ENCODE measurements at places on chromosomes 5 and 9. TPM values are rescaled to one million over a fixed set of nuclear protein-coding genes. Genes with fewer than 3 reads are reported as not detected.

SPATA31A3 gene
- total RNA-seq: not detected

GABRA6 gene
- total RNA-seq: not detected

ADAMTS2 gene
- 45.5 TPM for total RNA-seq

HTR1A gene
- 0.20 TPM for total RNA-seq

TEK gene
- 76.1 TPM for total RNA-seq

GRCh38 chr9:38137342-38137741 lies 68.3 kb upstream of the SHB start:
- no peaks in the 10 kb centered on the region for H3K4me1 ChIP-seq
- H3K36me3 ChIP-seq: no peaks in the 10 kb centered on the region
- no peaks in the 10 kb centered on the region for H3K27me3 ChIP-seq
- no peak for DNase-seq
- no peak overlapping the region for H3K4me3 ChIP-seq

DNA sequence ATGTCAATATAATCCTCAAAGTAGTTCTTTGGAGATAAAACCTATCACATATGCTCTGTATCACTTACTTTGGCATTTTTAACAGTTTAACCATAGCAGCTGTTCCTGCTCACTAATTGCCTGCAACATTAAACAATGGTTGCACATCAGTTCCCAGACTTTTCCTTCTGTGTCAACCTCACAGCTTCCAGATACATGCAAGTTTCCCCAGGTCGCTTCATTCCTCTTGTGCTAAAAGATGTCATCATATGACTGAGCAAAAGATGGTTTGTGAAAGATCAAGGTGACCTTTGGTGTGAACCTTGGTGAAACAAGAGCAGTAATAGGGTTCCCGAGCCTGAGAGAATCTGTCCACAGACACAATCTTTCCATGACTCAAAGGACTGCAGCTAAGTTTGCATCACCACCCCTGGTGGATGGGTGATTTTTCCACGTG lies 500.4 kb upstream of the PAPPA start:
- no peaks in the 10 kb centered on the region for H3K27me3 ChIP-seq
- H3K36me3 ChIP-seq: no peaks in the 10 kb centered on the region
- no peak overlapping the region for H3K4me3 ChIP-seq
- no peak overlapping the region for H3K27ac ChIP-seq

DNA sequence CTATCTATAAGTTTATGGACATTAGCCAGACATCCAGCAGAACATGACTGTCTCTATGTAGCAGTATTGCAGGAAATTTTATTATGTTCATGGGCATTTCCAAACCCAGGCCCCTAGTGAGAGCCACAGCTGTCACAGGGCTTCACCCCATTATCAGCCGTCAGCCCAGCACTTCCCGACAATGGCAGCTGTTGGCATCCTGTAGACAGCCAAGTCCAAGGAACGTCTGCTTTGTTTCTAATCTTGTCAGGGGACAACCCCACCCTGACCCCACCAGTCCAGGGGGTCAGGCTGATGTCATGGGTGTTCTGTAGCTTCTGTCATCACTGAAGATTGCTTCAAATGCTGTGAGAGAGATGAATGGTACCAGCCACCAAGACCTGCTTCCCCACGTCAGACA lies 565.3 kb upstream of the BRINP1 start:
- no peak overlapping the region for H3K27ac ChIP-seq
- no peak overlapping the region for H3K4me3 ChIP-seq
- H3K36me3 ChIP-seq: no peaks in the 10 kb centered on the region
- no peaks in the 10 kb centered on the region for H3K4me1 ChIP-seq
- H3K27me3 ChIP-seq: no peaks in the 10 kb centered on the region
- DNase-seq: no peak

DNA sequence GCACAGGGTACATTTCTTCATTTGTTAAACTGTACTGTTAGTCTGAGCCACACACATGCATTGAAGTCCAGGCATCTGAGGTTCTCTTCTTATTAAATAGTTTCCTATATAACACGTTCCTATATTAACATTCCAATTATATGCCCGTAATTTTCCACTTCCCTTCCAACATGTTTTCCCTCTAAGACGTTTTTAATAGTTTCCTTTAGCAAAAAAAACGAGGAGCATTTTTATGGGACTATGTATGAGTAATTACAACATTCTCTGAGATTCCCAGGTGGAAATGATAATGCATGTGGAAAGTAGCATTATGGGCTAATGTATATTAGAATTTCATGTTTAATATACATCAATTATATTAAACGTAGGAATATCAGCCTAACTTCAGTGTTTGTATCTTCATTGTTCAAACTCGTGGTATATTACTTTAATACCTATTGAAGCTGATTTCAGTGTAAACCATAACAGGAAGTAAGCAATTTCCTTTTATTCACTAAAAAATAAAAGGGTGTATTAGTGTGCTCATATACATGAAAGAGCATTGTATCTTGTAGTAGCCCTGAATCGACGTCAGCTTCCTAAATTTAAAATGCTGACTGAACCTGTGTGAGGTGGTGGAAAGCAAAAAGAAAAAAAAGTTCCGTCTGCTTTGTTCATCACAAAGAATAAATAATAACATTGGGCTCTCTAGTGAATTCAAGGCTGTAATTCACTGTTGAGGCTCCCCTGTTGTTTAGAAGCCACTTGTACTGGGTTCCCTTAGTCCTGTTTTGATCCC lies 11.3 kb downstream of the SMARCA2 start:
- H3K4me3 ChIP-seq: no peak overlapping the region
- H3K4me1 ChIP-seq: peaks cover 48% of the 10 kb centered on the region
- peak; percentile 24 for DNase-seq
- H3K27ac ChIP-seq: peak overlapping the region; percentile 35
- no peaks in the 10 kb centered on the region for H3K27me3 ChIP-seq

GRCh38 chr5:161548487-161549094 lies 2.1 kb upstream of the GABRB2 start:
- H3K27ac ChIP-seq: no peak overlapping the region
- H3K4me1 ChIP-seq: peaks cover 3% of the 10 kb centered on the region
- peak overlapping the region; percentile 15 for H3K4me3 ChIP-seq
- DNase-seq: peak; percentile 6
- no peaks in the 10 kb centered on the region for H3K27me3 ChIP-seq

DNA sequence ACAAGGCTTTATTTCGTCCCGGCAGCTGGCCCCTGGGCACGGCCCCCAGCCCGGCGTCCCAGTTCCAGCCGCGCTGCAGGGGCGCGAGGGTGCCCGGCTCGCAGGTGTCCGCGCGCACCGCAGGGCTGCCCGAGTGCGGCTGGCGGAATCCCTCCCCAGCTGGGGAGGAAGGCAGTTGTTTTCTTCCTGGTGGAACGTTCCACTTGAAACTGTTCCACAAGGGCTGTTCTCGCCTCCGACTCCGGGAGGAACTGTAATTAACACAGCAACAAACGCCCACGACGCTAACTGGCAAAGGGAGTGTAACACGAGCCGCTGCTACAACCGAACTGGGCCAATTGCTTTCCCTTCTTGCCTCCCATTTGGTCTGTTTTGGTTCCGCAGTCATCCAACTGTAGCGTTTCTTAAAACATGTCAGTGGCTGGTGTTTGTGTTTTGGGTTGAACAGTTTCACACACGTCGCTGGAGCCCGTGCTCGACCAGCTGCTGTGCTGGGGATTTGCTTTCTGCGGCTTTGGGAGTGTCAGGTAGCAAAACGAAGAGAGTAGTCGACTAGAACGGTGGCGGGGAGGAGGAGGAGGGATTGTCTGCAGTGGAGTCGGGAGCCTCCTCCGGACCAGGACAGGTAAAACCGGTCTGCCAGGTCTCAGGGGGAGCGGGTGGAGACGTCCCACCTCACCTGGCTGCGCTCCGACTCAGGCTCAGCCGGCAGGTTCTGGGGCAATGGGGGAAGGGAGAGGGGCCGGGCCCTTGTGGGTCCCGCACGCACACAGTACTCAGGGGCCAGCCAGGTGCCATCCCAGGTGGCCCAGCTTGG lies 131.6 kb upstream of the NIPBL start:
- H3K27me3 ChIP-seq: peaks cover 3% of the 10 kb centered on the region
- peak; percentile 85 for DNase-seq
- H3K36me3 ChIP-seq: no peaks in the 10 kb centered on the region
- H3K4me3 ChIP-seq: peak overlapping the region; percentile 35

GRCh38 chr5:23996525-23996924 lies 489.1 kb downstream of the PRDM9 start:
- no peak overlapping the region for H3K27ac ChIP-seq
- no peaks in the 10 kb centered on the region for H3K36me3 ChIP-seq
- H3K27me3 ChIP-seq: no peaks in the 10 kb centered on the region
- H3K4me3 ChIP-seq: no peak overlapping the region
- no peaks in the 10 kb centered on the region for H3K4me1 ChIP-seq
- no peak for DNase-seq

DNA sequence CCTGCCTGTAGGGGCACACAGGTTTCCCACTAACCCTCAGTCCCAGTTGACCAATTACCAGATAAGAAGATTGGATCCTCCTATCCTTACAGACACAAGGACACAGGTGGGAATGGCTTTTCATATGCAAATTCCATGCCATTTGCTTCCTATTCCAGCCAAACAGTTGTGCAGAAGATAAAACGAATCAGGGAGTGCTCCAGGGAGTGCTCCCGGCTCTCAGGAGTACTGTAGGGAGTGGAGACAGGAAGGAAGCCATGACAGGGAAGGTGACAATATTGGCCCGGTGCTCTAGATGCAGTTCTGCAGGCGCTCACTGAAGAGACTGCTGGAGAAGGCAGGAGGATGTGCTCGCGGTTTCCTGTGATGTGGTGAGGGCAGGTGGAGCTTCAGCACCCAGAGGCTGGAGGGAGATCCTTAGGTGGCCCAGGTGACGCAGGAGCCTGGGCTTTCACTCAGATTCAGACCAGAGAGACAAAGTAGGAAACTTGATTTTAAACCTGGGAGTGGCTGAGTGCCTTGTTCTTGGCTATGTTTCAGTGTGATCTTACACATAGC lies 260.0 kb downstream of the AUH start:
- H3K36me3 ChIP-seq: no peaks in the 10 kb centered on the region
- no peak overlapping the region for H3K27ac ChIP-seq
- H3K4me3 ChIP-seq: no peak overlapping the region
- peak; percentile 75 for DNase-seq
- H3K4me1 ChIP-seq: peaks cover 5% of the 10 kb centered on the region

DNA sequence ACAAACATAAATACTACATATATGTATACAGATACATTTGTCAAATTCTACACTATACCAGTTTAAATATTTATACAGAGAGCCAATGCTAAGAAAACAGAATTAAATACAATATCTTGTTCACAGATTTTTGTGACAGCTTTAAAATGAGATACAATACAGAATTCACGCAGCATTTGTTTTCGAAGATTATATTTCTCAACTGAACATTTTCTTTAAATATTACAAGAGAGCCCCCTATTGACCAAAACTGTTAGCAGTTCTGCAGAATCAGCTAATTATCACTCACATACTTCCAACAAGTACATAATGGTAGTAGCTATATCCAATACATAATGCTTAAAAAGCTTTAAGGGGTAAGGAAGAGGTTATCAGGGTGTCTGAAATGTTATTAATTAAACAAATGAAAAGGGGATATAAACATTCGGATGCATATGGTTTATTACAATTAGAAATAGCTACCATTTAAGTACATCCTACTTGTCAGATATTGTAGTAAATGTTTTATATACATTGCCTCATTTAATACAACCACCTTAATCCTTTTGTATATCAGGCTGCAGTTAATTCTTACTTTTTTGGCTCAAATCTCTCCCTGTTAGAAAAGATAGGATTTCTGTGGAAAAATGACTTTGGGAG lies 31.7 kb downstream of the ZDHHC21 start:
- H3K4me3 ChIP-seq: no peak overlapping the region
- H3K36me3 ChIP-seq: peaks cover 2% of the 10 kb centered on the region
- H3K27ac ChIP-seq: no peak overlapping the region

DNA sequence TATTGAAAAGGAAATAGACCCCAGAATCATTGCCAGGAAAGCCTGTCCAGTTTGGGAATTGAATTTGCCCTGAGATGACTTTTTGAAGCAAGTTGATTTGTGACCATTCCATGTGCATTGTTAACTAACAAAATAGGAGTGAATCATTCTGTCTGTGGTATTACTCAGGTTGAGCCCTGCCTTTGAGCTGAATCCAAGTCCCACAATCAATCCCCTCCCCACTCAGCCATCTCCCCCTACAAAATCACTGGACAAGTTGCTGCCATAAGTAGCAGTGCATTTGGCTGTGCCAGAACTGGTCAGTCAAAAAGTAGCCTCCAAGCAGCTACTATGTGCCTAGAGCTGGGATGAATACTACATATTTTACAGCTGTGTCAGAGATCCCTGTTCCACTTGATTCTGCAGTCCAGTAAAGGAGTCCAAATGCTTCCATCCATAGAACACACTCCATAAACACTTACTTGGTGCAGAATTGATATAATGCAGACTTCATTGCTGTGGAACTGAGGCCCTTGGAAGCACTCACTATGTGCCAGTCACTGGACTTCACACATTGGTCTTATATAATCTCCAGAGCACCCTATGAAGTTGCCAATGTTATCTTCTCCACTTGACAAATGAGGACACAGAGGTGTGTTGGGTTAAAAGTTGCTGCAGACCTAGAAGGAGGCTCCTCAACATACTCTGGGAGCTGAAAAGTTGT lies 96.1 kb downstream of the ZNF462 start:
- DNase-seq: no peak
- H3K4me1 ChIP-seq: no peaks in the 10 kb centered on the region
- no peak overlapping the region for H3K4me3 ChIP-seq
- H3K27ac ChIP-seq: peak overlapping the region; percentile 27
- H3K27me3 ChIP-seq: no peaks in the 10 kb centered on the region
- H3K36me3 ChIP-seq: no peaks in the 10 kb centered on the region

- peaks cover 5% of the 10 kb centered on the region for H3K4me1 ChIP-seq
- no peak overlapping the region for H3K4me3 ChIP-seq
- H3K36me3 ChIP-seq: no peaks in the 10 kb centered on the region
- peaks cover 25% of the 10 kb centered on the region for H3K27me3 ChIP-seq
- H3K27ac ChIP-seq: no peak overlapping the region
- DNase-seq: peak; percentile 41
Observed at GRCh38 chr5:51194671-51195070, 188.6 kb upstream of the ISL1 start.

GRCh38 chr5:37735649-37736347 lies 104.0 kb downstream of the GDNF start:
- no peak overlapping the region for H3K4me3 ChIP-seq
- H3K4me1 ChIP-seq: peaks cover 6% of the 10 kb centered on the region
- no peak for DNase-seq
- no peaks in the 10 kb centered on the region for H3K27me3 ChIP-seq
- H3K27ac ChIP-seq: no peak overlapping the region

DNA sequence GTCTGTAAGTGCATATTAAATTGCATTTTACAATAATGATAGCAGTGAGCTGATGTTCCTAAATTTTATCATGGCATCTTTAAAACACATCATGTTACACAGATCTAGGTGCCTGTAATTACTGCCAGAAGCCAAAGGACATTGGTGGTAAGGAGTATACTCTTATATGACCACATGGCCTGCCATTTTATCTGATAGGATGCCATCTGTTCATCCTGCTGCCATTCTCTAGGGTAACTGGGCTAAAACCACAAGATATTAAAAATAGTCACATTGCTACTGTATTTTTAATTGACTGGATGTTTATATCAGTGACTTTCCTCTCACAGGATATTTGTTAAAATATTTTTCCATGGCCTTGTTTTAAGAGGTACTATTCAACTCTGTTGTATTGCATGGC lies 53.1 kb downstream of the HCN1 start:
- H3K36me3 ChIP-seq: no peaks in the 10 kb centered on the region
- H3K4me3 ChIP-seq: no peak overlapping the region
- H3K4me1 ChIP-seq: no peaks in the 10 kb centered on the region
- DNase-seq: no peak

Data from lung (tissue), 17 donors.